ENCODE measurements at places on chromosomes 5 and 9.

DNA sequence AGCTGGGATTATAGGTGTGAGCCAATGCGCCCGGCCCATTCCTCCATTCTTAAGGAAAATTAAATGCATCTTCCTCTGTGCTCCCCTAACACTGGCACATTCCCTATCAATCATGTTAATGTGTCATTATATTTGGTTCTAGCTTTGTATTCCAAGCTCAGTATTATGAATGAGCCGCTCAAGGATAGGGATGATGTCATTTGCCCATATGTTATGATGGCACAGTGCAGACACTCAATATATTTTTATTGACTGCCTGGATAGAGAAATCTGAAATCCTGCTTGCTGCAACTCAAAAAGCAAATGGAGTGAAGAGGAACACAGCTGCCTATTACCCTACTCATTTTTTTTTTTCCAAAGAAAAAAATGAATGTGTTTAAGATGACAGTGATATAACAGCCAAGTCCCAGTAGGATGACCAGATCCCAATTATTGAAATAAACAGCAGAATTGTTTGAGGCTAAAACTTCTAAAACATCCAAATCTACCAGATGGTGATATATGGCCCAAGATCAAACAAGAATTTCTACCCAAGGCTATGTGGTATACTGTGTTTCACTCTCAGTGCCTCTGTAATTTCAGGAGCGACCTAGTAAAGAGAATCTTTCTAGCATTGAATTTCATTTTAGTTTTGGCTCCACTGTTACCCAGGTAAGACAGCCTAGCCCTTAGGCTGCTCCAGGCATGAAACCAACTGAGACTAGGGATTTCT, 16.3 kb downstream of the SUSD1 start:
- H3K36me3 ChIP-seq, result no peaks in the 10 kb centered on the region
- no peak overlapping the region for H3K4me3 ChIP-seq
- no peak overlapping the region for H3K27ac ChIP-seq
- no peaks in the 10 kb centered on the region for H3K4me1 ChIP-seq

DNA sequence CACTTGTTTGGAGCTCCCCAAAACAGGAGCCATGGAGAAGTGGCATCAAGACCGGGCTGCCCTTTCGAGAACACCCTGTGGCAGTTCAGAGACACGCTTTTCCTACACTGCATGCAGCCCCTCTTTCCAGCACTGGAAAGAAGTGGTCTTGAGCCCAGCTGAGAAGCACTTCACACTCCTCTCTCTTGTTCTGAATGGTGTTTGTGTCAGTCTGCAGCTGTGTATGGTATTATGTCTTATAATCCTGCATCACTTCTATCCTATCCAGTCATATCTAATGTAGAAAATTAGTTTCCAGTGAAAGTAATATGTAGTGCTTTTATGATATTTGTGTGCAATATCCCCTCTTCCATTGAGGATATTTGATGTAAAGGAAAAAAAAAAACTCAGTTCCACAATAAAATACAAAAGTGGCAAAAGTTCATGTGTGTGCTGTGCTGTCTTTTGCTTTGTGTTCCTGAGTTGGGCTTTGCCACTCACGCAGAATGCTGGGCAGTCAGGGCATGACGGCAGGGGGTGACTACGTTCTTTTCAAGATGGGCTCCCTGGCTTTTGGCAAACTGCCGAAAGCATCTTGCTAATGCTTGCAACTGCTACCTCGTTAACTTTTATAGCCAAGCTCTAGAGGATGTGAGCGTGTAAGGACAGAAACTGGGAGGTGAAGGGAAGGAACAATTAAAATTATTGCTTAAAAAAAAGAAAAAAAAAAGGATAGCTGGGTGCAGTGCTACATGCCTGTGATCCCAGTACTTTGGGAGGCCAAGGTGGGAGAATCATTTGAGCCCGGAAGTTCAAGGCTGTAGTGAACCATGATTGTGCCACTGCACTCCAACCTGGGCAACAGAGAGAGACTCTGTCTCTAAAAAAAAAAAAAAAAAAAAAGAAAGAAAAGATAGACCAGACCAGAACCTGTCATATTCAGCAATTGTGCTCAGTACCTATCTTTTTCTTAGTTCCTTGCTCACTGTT, 102.2 kb downstream of the MAP1B start:
- no peak for DNase-seq
- H3K27ac ChIP-seq, result no peak overlapping the region
- H3K36me3 ChIP-seq, result no peaks in the 10 kb centered on the region
- no peaks in the 10 kb centered on the region for H3K4me1 ChIP-seq

DNA sequence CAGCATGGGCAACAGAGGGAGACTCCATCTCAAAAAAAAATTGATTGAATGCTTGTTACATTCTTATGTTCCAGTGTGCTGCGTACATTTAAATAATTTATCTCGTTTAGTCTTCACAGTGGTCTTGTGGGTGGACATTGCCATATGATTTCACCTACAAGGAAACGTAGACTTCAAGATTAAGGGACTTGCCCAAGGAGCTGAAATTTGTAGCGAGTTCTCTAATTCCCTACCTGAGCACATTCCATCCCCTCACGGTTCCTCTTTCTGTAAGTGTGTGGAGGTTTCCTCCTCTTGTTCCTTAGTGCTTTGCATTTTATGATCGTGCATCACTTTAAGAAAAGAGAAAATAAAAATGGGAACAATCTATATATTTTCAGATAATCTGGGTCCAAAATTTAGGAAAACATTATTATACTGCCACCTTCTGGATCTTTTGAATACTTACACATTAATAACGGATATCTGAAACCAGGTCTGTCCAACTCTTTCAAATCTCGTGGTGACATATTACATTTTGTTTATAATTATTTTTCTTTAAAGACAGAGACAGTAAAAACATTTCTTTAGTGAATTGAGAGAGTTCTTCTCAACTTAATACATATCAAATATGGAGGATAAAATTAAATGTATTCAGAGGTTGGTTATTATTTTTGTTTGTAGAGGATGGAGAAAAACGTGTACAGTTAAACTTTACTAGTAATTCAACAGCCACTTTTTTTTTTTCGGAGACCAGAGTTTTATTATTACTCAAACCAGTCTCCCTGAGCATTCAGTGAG, 29.9 kb upstream of the C7 start:
- H3K27me3 ChIP-seq, result no peaks in the 10 kb centered on the region
- no peaks in the 10 kb centered on the region for H3K4me1 ChIP-seq
- no peaks in the 10 kb centered on the region for H3K36me3 ChIP-seq
- H3K4me3 ChIP-seq, result no peak overlapping the region
- DNase-seq, result peak; percentile 31

DNA sequence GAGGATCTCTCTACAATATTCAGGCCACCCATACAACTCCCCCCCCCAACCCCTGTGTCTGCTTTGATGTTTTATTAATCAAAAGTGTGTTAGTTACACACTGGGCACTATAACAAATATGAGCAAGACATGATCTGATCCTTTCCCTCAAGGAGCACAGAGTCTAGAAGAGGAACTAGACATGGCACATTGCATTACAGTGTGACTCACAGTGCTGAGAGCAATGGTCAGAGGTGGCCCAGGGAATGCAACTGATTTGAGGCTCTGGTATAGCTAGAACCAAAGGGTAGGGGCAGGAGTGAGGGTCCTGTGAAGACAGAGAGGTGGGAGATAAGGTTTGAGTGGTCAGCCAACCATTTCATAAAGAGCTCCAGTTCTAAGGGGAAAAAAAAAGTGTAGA, 539.2 kb downstream of the ACTL7B start:
- no peak for DNase-seq
- no peaks in the 10 kb centered on the region for H3K27me3 ChIP-seq
- no peaks in the 10 kb centered on the region for H3K4me1 ChIP-seq

- no peaks in the 10 kb centered on the region for H3K4me1 ChIP-seq
- H3K27me3 ChIP-seq, result no peaks in the 10 kb centered on the region
- no peak overlapping the region for H3K4me3 ChIP-seq
- no peak overlapping the region for H3K27ac ChIP-seq
- no peaks in the 10 kb centered on the region for H3K36me3 ChIP-seq
Measured at GRCh38 chr9:69107771-69108170, 66.3 kb upstream of the TJP2 start.

GRCh38 chr5:54804086-54804485, 181.3 kb downstream of the ESM1 start:
- H3K27ac ChIP-seq, result no peak overlapping the region
- no peaks in the 10 kb centered on the region for H3K36me3 ChIP-seq
- H3K4me3 ChIP-seq, result no peak overlapping the region
- no peak for DNase-seq
